ENCODE measurements at places on chromosomes 1 and 21.

DNA sequence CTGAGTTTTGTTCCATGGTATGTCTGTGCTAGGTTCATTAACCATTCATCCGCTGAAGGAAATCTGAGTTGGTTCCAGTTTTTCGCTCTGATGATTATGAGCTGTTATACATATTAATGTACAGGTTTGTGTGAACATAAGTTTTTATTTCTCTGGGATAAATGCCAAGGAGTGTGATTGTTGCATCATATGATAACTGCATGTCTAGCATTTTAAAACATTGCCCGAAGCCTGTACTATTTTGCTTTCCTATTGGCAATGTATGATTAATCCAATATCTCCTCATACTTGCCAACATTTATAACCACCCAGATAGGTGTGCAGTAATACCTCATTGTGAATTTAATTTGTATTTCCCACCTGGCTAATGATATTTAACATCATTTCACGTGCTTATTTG is 322.7 kb downstream of the ZNF326 start:
- no peak for DNase-seq

DNA sequence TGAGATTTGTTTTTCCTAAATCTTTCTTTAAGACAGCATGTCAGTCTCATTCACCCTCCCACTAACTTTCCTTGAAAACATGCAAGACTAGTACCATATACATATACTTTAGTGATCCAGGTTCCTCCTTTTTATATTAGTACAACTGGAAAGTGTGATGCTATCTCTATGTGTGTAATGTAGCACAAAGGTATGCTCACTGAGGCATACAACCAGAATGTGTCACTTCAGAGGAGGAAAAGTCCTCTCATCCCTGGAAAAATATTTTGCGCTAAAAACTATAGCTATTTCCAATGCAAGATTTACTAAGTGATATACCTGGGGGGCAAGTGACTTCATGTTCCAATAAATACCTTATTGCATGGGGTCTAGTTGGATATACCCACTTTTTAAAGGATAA is 45.9 kb downstream of the BARHL2 start:
- DNase-seq: no peak

GRCh38 chr1:172410027-172410426 is 10.5 kb upstream of the C1orf105 start:
- DNase-seq: no peak

- DNase-seq: no peak
These were observed 53.3 kb downstream of the OLFML3 start for GRCh38 chr1:114032271-114033215.

- DNase-seq: no peak
These were observed 621.9 kb downstream of the NPHP4 start for GRCh38 chr1:5370311-5370710.

- no peak for DNase-seq
These were observed 4.5 kb upstream of the NOS1AP start for GRCh38 chr1:162065016-162065415.

DNA sequence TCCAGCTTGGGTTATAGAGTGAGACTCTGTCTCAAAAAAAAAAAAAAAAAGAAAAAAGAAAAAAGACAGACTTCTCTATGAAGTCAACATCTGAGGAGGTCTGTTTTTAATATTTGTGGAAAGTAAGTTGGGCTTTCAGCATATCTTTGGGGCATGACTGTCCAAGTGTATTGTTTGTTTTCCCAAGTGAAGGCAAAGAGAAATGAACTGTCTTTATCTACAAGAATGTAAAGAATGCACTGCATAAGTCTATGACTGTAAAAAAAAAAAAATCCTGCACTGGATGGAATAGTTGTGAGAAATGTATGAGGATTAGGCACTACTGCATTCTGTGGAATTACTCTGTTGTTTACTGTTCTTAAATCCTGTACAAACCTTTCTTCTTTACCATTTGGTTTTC is 45.6 kb upstream of the TMEM61 start:
- no peak for DNase-seq

GRCh38 chr21:38702196-38702595 is 103.5 kb upstream of the ETS2 start:
- no peak for DNase-seq

- no peak for DNase-seq
These were observed 573 bp downstream of the PSMG1 start for GRCh38 chr21:39182484-39183271.

GRCh38 chr1:15405106-15405850 is 4.4 kb upstream of the EFHD2 start:
- DNase-seq: no peak

DNA sequence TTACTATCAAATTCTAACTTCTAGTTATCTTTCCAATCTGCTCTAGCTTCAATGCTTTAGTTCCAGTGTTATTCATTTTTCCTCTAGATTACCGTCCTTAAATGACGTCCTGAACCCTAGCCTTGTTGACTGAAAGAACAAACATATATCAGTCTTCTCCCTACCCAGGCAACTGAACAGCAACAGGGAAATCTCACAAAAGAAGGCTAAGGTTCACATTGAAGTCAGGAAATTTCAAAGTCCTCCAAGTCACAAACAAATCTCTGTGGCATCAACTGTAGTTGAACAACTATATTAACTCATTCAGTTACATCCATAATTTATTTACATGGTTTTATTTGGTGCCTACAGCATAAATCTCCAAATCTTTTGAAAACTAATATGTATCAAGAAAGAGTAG is 19.5 kb downstream of the FOXJ3 start:
- no peak for DNase-seq

- DNase-seq: no peak
These were observed 847 bp upstream of the RORC start for GRCh38 chr1:151832318-151832980.

GRCh38 chr1:162357681-162358266 is 18.9 kb downstream of the SPATA46 start:
- no peak for DNase-seq

DNA sequence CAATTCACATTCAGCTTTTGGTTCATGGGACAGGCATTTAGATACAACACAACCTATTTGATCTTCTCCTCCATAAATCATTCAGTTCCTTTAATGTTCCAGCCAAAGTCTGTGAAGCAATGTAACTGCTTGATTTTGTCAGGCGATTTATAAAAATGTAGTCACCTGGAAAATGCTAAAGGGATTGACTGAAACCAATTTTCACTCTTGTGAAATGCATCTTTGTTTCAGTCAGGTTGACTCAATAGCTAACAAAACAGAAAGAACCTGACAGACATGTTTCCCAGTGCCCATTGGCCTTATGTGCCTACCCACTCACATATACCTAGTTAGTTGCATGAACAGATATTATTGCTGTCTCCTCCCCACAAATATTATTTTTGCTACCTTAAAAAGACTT is 335.7 kb downstream of the CHRM3 start:
- DNase-seq: no peak

GRCh38 chr1:58539553-58539952 is 7.0 kb downstream of the OMA1 start:
- DNase-seq: no peak

GRCh38 chr1:212212343-212212742 is 72.9 kb upstream of the PPP2R5A start:
- no peak for DNase-seq

GRCh38 chr1:206472454-206472853 is 2.2 kb downstream of the IKBKE start:
- no peak for DNase-seq

DNA sequence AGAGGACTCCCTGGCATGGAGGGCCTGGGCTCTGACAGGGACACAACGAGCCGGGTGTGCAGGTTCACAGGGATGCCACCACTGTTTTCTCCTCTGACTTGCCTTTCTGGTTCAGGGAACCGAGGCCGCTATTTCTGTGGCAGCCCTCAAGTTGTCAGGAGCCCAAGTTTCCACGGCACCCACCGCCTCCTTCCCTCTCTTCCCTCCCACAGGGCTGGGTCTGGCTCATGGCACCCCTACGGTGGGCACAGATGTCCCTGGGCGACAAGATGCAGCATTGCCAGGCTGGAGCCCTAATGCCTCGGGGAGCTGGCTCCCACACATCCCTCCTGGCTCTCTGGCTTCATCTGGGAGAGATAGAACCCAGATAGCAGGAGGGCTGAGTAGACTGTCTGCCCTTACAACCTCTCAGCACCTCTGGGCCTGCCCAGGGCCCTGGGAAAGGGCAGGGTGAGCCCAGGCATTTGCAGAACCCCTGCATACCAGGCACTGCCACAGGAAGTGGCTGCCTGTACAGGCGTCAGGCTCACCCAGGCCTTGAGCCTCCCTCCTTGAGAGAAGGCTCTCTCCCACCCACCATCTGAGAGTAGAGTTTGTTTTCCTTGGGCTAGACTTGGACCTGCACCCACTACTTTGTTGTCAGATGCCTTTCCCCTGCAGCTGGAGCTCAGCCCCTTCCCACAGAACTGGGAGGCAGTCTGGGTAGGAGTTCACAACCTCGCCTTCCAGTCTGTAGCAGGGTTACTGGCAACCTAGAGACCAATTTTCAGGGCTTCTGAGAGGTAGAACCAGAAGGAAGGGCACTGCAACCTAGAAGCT is 20.5 kb downstream of the KCNC4 start:
- DNase-seq: no peak

- no peak for DNase-seq
These were observed 5.4 kb upstream of the SLC35D1 start for GRCh38 chr1:67059346-67059745.

- no peak for DNase-seq
These were observed 957.0 kb downstream of the AMY1C start for GRCh38 chr1:104706631-104707147.

DNA sequence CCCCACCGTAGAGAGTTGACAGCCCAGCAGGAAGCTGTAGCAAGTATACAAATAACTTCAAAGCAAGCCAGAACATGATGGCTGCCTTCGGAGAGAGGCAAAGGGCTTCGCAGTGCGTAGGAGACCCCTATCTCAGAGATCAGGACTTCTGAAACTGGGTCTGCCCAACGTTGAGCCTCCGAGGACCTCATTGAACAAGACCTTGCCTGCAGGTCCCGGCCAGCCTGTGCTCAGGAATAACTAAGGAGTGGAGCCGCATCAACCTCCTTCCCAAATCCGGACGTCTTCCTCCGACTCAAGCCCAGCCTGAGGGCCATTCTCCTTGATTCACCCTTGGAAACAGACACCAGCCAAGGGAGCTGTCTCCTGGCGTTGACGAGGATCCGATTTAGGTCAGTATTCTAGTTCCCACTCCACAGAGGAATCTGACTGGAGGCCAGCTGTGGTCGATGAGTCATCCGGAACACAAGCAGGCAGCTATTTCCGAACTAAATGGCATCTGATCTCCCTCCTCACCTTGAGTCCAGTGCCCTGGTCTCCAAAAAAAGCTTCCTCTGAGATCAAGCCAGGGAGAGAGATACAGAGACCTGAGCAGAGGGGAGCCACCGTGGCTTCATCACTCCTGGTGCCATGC is 166.5 kb upstream of the COA6 start:
- DNase-seq: no peak

DNA sequence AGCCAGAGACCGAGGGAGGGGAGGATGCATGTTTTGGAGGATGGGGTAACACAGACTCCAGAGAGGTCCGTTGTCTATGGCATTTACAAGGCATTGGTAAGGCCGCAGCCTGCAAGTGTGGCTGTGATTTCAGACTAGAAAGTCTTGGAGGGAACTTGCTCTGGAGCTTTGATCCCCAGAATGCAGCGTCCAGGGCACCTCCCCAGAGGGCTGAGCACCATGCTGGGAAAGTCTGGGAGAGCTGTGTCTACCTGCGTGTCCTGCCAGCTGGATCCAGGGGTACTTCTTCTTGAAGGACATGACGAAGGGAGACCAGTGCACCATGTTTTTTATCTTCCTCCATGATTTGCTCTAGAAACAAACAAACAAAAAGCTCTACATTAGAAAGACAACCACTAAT is 90.7 kb downstream of the ITPKB start:
- DNase-seq: no peak

- DNase-seq: no peak
These were observed 6.5 kb downstream of the CNTN2 start for GRCh38 chr1:205049479-205049878.

- no peak for DNase-seq
These were observed 61.7 kb downstream of the CASQ2 start for GRCh38 chr1:115706587-115707425.

DNA sequence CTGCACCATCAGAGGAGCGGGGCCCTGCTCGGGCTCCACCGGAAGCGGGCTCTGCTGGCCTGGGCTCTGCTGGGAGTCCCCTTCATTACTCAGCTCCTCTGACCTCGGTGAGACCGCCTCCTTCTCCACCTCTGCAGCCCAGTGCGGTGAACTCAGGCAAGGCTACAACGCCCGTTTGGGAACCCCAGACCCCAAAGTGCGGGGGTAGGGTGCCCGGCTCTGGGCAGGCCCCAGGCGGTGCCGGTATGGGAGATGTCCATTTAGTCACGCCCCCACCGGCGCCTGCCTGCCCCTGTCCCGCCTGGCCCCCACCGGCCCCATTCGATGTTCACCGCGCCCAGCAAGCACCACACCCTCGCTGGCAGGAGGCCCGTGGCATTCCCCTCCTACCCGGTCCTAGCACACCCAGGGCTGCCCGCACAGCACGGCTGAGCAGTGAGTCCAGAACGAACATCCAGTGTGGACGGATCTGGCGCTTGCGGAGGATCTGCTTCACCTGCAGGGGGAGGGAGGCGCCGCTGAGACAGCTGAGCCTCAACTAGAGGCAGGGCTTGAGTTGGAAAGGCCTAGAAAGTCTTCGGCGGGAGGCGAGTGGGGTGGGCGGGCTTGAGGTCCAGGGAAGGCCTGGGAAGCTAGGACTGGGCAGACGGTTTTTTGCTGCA is 10.0 kb downstream of the MAP3K6 start:
- DNase-seq: no peak

GRCh38 chr1:227808566-227808965 is 6.9 kb upstream of the PRSS38 start:
- DNase-seq: no peak

DNA sequence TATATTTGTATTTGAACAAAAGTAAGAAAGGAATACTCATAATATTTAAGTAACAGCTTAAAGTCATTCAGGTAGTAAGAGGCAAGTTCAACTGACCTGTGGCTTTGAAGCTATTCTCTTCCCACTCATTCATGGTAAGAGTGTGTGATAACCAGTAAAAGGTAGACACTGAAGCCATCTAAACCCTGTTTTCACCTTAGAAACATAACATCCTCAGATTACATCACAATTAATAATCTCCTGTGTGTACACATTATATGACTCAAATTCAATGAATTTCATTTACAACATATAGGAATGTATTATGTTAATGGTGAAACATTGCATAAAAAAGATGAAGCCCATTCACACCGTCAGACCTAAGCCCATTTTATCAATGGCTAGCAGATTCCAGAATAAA is 364.8 kb upstream of the SNX7 start:
- DNase-seq: no peak

- DNase-seq: no peak
These were observed 2.2 kb upstream of the BCL9 start for GRCh38 chr1:147539122-147539575.

DNA sequence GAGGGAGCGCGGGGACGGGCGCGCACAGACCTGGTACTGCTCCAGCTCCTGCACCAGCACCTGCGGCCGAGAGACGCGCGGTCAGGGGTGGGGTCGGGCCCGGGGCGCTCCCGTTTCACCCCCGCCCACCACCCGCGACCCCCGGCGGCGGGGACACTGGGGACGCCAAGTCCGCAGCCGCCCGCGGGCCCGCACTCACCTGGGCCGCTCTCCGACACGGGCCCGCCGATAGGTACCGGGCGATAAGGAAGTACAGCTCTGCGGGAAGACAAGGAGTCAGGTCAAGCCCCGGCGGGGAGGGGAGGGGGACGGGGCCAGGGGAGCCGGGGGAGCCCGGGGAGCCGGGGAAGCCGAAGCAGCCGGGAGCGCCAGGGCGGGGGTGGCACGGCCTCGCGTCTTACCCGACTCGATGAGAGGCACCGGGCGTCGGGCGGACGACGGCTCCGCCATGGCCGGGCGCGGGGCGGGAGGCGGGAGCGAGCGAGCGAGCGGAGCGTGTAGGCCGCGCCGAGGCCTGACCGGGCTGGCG is 326 bp downstream of the BRWD1 start:
- no peak for DNase-seq

Data from stimulated activated CD4-positive, alpha-beta T cell treated with anti-CD3 and anti-CD28 coated beads, Interleukin-15, amount 100 ng/mL, for 1 hour (primary cell).